Astrocyte (in vitro differentiated cells and primary cell): ENCODE measurements at places on chromosomes 1 and 21.
A peak's percentile ranks its signal among the peaks of the same experiment; 100 is the strongest.

DNA sequence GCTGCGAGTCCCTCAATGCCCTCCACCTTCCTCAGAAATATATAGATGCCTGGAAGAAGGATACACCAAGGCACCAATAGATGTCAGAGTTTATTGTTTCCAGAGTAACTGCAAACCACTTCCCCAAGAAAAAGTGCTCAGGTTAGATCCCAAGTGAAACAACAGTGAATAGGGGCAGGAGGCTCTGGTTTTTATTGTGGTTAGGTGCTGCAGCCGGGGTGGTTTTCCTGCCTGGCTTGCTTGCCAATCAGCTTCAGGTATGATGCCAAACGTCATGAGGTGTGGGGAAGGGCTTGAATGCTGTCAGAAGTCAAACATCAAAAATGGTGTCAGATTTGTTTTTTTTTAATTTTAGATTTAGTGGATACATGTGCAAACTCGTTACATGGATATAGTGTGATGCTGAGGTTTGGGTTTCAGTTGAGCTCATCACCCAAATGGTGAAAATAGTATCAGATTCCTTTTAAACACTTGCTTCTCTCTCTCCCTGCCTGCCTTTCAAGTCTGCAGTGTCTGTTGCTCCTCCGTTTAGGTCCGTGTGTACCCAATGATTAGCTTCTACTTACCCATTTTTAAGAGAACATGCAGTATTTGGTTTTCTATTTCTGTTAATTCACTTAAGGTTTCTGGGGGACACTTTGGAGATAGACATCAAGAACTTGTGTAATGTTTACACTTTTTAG is 1317.0 kb downstream of the MRPL39 start:
- no peak for DNase-seq

- peak; percentile 38 for DNase-seq
Measured at GRCh38 chr1:43554444-43554992, 23.8 kb downstream of the PTPRF start.

DNA sequence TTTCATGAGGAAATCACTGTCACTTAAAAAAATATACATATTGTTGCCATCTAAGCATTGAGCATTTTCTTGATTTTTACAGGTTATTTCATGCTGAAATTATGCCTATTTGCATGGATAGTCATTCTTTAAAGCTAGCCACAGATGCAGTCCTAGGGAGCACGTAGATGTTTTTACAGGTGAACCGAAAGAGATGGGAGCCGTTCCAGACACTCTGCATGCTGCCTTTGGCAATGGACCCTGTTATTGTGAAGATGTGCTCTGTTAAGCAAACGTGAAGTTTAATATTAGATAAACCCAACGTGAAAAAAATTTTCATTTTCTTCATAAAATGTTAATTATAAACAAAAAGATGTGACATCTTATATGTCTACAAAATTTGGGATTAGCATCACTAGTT is 7.1 kb downstream of the PROX1 start:
- no peak for DNase-seq

- no peak for DNase-seq
Measured at GRCh38 chr1:180927841-180928240, 15.1 kb downstream of the KIAA1614 start.

- DNase-seq, result no peak
Measured at GRCh38 chr1:3198371-3199271, 129.6 kb downstream of the PRDM16 start.

DNA sequence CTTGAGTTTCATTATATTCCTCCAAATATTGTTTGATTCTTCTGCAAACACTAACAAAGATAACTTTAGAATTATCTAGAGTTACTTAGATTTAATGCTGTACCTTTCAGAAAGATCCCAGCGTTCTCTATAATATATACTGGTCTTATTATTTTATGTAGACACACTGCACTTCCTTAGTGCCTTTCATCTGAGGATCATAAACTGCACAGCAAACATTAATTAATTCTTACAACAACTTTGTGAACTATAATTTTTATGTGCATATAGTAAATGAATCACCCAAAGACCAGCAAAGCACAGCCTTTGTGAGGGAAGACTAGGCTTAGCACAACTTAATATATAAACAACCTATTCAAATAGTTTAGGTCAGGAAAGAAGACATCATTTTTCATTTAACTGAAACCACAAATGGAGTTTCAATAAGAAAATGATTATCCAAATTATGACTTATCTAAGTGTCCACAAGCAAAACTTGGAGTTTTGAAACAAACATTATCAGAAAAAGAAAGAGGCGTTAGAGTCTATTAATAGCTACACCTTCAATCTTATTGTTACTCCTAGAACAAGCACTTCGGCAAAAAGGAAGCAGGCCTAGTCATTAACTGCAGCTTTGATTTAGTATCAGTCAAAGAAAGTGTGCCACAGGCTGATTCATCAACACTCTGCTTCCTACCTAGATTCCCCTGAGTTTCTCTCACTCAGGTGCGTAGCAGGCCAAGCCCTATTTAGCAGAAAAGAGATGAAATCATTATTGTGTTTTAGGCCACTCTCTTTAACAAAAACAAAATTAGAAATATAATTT is 22.5 kb upstream of the RC3H1 start:
- no peak for DNase-seq

DNA sequence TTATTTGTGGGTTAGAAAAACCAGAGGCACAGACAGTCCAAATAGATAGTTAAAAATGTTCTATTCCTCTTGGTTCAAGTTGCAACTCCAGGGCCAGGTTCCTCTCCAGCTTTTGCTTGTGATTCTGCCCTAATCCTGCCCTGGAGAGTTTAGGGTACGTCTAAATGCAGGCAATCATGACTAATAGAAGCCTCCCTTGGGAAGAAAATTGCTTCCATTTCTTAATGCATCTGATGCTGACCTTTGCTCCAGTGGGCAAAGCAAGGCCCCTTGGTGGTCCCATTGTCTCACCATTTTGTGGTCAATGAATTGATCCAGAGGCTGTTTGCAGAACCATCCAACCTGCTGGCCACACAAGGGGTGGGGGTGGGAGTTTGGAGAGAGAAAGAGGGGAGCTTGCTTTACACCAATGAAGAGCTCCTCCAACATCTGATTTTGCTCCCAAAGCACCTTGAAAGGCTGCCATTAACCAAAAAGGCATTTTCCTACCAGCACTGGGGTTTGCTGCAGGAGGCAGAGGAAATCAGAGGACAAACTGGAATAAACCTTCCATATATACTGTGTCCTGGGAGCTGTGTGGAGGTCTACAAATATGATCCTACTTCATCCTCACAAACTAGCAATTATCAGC is 31.3 kb downstream of the C8B start:
- DNase-seq, result no peak

- peak; percentile 93 for DNase-seq
Measured at GRCh38 chr1:182955596-182956588, 2.9 kb upstream of the SHCBP1L start.

DNA sequence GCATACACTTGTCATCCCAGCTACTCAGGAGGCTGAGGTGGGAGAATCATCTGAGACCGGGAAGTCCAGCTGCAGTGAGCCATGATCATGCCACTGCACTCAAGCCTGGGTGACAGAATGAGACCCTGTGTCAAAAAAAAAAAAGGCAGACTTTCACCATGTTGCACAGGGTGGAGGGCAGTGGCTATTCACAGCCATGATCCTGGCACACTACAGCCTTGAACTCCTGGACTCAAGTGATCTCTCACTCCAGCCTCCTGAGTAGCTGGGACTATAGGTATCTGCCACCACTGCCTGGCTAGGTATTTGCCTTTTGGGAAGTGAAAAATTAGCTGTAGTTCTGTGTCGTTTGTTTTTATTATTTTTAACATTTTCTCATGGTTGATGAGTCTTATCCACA is 19.1 kb downstream of the SPATA45 start:
- DNase-seq, result no peak

GRCh38 chr1:81679942-81680341 is 120.8 kb upstream of the ADGRL2 start:
- peak; percentile 38 for DNase-seq

DNA sequence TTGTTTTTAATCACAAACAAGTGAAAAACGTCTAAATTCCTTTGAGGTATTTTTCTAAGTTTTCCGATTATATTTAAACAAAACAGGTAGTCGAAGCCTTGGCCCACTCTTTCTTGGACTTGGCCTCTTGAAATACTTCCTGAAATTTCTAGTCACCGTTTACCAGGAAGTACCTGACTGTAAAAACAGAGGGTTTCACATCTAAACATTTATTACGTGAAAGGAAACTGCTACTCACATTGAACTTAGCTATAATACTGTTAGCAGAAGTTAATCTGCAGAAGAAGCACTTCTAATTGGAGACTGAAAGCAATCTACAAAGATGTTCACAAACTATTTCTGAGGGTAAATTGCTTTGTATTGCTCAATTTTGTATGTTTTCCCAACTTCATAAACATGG is 526.0 kb upstream of the ADGRL4 start:
- DNase-seq, result no peak

GRCh38 chr1:56827711-56828110 is 8.5 kb upstream of the FYB2 start:
- no peak for DNase-seq

DNA sequence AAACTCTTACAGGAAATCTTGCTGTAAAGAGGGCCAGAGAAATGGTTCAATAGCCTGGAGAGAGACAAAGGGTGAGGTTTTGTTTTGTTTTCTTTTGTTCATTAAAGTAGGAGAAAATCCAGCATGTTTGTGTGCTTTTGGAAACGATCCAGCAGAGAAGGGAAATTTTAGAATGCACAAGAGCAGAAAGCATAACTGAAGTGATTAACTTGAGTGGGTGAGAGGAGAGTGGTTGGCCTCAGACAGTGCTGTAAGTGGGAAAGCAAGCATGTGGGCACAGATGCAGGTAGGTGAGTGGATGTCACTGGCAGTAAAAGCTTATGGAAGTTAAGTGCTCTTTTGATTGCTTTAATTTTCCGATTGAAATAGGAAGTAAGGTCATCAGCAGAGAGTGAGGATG is 50.2 kb downstream of the EEIG2 start:
- peak; percentile 14 for DNase-seq

DNA sequence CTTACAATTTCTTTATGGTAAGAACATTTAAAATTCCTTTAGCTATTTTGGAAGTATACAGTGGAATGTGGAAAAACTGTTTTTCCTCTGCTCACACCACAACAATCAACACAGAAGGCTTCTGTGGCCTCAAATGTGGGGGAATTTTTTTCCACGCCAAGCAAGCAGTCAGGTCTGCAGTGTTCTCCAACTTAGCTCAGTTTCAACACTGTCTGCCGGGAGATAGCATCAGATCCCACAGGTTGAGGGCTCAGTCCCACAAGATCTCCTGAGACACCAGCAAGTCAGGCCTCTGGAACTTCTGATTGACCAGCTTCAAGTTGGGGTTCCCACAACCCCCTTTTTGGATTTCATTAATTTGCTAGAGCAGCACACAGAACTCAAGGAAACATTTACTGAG is 50.3 kb downstream of the PTBP2 start:
- no peak for DNase-seq

GRCh38 chr1:22704440-22705067 is 6.1 kb upstream of the EPHB2 start:
- DNase-seq, result peak; percentile 54

- DNase-seq, result no peak
Measured at GRCh38 chr1:72235062-72235461, 47.3 kb downstream of the NEGR1 start.

- peak; percentile 52 for DNase-seq
Measured at GRCh38 chr1:193338194-193338593, 151.8 kb upstream of the B3GALT2 start.

DNA sequence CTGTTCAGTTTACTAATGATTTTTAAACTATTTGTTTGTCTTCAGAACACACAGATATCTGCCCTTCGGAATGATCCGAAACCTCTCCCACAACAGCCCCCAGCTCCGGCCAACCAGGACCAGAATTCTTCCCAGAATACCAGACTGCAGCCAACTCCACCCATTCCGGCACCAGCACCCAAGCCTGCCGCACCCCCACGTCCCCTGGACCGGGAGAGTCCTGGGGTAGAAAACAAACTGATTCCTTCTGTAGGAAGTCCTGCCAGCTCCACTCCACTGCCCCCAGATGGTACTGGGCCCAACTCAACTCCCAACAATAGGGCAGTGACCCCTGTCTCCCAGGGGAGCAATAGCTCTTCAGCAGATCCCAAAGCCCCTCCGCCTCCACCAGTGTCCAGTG is 51.6 kb downstream of the ACP6 start:
- no peak for DNase-seq

- peak; percentile 36 for DNase-seq
Measured at GRCh38 chr1:208085655-208086515, 158.3 kb downstream of the PLXNA2 start.

- no peak for DNase-seq
Measured at GRCh38 chr1:229339520-229339919, 3.3 kb downstream of the CCSAP start.

GRCh38 chr1:9279172-9279840 is 13.4 kb upstream of the SPSB1 start:
- DNase-seq, result peak; percentile 32

GRCh38 chr1:212466898-212467650 is 34.4 kb downstream of the NENF start:
- no peak for DNase-seq

GRCh38 chr21:31524140-31524539 is 135.4 kb upstream of the SOD1 start:
- DNase-seq, result no peak

- DNase-seq, result no peak
Measured at GRCh38 chr1:2584686-2585317, 1.8 kb upstream of the PRXL2B start.

DNA sequence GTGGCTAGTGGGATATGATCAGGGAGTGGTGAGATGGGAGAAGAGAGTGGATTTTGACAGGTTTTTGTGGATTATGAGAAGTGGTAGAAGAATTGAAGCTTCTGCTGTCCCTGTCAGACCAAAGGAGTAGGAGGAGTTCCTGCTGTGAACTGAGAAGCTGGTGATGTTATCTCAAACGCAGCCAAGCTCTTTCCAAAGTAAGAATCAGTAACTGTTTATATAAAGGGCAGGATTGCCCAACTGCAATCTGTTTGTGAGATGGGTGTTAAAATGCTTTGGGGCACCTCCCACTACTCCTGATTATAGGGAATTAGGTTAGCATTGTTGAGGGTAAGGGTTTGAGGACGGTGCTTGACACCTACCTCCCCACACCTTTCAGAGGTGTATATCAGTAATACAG is 60.5 kb upstream of the USP25 start:
- peak; percentile 27 for DNase-seq

DNA sequence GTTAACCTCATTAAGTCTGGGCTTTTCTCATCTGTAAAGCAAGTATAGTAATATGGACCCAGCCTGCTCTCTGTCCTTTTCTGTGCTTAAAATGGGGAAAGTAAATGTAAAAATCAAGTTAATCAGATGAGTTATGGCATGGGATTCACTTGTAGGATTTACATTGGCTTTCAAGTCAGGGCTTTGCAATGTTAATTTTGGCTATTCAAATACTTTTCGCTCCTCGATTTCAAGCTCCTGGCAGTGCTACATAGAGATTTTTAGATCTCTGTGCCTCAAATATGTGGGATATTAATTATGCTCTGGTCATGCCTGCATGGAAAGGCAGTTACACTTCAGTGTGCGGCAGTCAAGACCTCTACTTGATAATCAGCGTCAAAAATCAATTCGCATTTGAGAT is 709.8 kb downstream of the LTN1 start:
- DNase-seq, result no peak

DNA sequence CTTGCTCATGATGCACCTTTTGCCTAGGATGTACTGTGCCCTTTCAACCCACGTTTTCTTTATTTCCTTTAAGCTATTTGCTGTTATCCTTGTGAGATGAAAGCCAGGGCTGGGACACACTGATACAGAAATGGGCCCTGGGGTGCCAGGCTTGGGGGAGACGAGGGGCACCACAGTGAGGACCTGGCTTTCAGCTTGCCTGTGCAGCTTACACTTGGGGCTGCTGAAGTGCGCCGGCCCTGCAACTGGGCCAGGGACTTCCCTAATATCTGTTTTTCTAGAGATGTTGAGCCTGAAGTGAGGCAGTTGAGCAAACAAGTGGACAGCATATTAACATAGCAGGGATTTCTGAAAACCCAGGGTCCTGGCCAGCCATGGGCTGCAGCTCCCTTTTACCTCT is 42.5 kb upstream of the SLC19A1 start:
- DNase-seq, result no peak
